ENCODE measurements at places on chromosomes 7 and 10. TPM values are rescaled to one million over a fixed set of nuclear protein-coding genes. Genes with fewer than 3 reads are reported as not detected.

DNA sequence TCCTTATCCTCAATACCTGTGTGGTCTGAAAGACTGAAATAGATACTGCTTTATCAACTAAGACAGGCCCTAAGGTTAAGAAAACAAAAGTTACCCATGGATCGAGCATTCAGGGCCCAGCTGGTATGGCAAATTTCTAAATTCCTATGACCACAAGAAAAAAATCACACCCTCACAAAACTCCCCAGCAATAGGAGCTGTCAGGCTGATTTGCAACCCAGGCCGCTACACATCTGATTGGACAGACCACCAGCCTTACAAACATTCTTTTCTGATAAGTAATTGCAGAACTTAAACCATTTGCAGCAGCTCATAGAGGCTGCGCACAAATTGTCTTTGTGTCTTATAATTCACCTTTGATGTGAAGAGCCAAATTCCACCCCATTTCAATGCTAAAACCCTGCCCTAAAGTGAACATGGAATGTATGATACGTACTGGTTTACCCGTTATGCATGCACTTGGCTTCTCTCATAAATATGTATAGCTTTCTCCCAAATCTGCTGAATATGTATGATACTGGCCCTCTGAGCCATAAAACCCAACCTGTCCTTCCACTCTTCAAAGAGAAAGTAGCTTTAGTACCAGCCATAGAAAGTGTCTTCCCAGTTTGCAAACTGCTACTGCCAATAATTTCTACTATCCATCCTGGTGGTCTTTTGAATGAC is 842.5 kb downstream of the GRID1 start:
- no peak for DNase-seq

GRCh38 chr10:123485341-123485960 is 180.7 kb upstream of the GPR26 start:
- no peak for DNase-seq

- DNase-seq: peak; percentile 24
Measured at GRCh38 chr7:39453743-39454355, 112.4 kb upstream of the YAE1 start.

GRCh38 chr10:123636598-123637325 is 29.4 kb upstream of the GPR26 start:
- no peak for DNase-seq

The FGFBP3 gene
- 3.8 TPM for polyA plus RNA-seq

DNA sequence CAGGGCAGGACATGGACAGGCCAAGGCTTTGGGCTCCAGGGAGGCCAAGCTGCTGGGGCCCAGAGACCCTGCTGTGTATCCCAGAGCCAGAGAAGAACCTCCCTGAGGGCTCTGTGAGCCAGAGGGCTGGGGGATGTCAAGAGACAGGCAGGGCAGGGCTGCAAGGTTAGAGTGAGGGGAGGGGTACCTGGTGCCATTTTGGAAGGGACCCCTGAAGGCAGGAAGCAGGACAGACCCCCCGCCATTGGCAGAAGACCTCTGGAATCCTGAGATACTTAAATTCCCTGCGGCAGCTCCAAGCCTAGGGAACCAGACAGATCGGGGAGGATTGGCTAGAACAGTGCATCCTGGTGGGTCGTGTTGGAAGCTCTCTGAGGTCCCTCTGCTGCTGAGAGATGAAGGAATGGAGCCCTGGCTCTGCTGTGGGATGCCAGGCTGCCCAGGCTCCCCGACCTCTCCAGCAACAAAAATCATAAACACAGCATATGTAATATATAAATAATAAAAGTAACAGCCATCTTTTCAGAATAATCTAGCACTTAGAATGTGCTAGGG is 75.0 kb downstream of the LHPP start:
- DNase-seq: no peak

DNA sequence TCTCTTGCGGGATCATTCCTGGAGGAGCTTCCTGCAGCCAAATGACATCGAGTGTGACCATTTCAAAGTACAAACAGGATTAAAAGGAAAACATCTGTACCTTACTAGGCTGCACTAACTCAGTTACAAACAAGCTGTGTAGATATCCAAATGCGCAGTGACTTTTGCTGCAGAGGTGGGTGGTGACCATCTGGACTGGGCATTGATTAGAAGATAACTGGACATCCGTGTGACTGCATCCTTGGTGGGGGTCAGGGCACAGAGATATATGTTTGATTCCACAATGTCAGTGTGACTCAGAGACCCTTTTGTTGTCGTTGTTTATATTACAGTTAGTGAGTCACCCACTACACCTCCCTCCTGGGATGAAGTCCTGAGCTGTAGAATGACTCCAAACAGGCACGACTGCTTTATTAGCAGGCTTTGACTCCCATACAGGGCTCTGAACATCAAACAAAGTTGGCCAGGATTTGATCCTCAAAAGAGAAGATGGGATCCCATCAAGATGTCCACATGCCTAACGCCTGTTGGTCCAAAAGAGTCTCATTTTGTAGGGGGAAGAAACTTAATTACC is 56.7 kb upstream of the SDK1 start:
- no peak for DNase-seq

DNA sequence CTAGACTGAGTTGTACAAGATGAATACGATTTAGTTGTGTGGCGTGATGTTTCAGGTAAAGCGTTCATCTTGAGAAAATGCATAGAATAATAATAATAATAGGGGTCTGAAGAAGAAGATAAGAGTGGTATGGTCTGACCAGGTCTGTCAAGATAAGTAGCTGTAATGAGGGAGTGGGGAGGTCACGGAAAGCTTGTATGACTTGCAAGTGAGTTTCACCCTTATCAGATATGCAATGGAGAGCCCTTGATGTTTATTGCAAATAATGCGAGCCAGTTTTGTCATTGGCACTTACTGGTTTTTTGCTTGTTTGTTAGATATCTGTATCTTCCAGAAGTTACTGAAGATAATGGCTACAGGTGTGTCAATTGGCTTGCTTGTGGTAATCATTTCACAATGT is 611.5 kb downstream of the CNTNAP2 start:
- no peak for DNase-seq

DNA sequence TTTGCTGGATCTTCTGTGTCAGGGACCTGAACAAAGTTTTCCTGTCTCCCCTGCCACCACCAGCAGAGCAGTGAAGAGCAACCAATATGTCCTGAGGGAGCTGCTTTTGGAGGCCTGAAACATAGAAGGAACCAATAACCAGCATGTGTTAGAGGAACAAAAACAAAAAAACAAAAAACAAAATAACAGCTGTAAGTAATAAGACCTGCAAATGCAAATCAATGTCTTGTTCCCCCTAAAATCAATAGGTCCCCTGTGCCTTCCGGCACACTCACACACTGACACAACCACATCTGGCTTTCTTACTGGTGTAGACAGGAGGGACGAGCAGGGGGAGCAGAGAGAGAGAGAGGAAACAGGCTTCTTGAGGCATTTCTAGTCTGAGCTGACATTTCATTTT is 94.1 kb downstream of the NRG3 start:
- no peak for DNase-seq

The TET1 gene
- polyA plus RNA-seq: 18.5 TPM

DNA sequence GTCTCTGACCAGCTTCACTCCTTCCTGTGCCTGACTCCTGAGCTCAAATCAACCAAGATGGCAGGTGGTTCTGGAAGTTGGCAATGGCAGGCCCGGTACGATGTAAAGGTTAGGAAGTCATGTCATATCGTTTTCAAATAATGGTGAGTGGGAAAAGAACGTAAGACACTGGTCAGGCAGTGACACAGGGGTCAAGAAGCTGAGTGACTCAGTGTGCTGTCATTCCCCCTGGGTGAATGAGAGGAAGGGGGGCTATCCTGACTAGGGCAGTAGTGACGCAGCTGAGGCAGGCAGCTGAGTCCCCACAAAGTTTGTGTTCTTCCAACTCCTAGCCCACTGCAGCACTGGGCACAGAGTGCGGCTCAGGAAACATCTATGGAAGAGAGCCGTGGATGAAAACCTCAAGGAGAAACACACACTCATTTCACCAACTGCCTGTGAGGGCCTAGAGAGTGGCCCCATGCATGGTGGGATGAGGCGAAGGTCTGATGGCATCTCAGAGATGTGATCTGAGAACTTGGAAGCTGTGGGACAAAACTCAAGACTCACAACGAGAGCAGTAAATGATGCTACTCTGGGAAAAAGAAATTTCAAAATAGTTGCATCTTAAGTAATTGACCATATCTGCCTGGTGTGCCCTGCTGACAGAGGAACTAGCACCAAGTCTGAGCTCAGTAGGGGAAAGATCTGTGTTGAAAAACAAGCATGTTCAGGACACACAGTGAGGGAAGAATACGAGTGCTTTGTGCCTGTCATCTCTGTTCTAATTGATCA is 23.2 kb downstream of the CREB3L2 start:
- no peak for DNase-seq

DNA sequence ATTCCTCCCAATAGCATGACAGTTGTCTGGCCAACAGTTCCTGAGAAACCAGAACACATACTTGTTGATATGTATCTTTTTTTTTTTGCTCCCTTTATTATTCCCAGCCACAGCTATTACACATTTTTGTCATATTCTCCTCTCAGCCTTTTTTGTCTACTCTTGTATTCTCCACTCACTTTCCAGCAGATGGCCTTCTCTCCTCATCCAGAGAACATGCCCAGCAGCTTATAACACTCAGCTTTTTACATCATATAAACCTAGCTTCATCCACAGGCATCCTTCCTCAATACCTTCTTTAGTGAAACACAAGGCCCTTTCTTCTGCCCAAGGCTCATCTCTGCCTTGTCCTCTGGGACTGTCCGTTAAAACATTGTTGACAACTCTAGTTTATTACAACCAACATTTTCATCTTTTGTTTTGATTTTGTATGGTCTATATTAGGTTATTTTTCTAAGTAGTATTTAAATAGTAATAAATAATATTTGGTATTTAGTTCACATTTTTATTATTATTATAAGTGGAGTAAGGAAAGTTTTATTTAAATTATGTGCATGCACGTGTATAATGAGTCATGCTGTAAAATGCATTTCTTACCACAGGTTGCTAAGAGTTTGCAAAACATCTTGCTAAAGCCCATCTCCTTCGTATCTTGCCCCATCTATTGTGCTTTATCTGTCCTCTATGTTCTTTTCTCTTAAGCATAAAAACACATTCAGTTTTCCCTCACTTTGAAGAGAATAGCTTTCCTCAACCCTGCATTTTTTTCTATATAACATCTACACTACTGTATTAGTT is 101.5 kb downstream of the ORC5 start:
- no peak for DNase-seq

GRCh38 chr7:88801046-88801445 is 5.5 kb upstream of the TEX47 start:
- DNase-seq: no peak

GRCh38 chr10:10125676-10126075 is 892.0 kb upstream of the CELF2 start:
- no peak for DNase-seq

The UPK3BL2 gene
- 13.3 TPM for polyA plus RNA-seq

- DNase-seq: no peak
Measured at GRCh38 chr10:44306147-44306710, 78.7 kb downstream of the CXCL12 start.

The MPLKIP gene
- polyA plus RNA-seq: 36.8 TPM

The TRA2A gene
- polyA plus RNA-seq: 248 TPM

The GPR158 gene
- polyA plus RNA-seq: 0.94 TPM

DNA sequence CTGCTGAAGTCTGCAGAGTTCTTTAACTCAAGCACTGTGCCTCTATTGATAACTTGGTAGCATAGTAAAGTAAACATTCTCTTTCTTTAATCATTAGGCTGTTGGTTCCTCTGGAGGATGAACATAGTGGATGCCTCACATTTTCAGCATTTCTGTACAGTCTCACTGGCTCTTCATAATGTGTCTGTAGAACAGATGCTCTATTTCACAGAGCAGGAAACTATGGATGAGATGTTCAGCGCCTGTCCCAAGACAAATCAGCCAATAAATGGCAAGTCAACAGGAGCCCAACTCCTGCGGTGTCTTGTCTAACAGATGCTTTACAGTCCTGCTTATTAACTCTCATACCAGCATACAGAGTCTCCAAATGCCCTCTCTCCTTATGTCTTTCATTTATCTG is 36.5 kb downstream of the NRBF2 start:
- no peak for DNase-seq
